ENCODE measurements at places on chromosomes 12 and 14.
A peak's percentile ranks its signal among the peaks of the same experiment; 100 is the strongest.

GRCh38 chr14:61472011-61472672 lies 150.8 kb downstream of the PRKCH start:
- no peak for DNase-seq

- DNase-seq, result no peak
Measured at GRCh38 chr14:45649051-45649450, 396.0 kb upstream of the MIS18BP1 start.

DNA sequence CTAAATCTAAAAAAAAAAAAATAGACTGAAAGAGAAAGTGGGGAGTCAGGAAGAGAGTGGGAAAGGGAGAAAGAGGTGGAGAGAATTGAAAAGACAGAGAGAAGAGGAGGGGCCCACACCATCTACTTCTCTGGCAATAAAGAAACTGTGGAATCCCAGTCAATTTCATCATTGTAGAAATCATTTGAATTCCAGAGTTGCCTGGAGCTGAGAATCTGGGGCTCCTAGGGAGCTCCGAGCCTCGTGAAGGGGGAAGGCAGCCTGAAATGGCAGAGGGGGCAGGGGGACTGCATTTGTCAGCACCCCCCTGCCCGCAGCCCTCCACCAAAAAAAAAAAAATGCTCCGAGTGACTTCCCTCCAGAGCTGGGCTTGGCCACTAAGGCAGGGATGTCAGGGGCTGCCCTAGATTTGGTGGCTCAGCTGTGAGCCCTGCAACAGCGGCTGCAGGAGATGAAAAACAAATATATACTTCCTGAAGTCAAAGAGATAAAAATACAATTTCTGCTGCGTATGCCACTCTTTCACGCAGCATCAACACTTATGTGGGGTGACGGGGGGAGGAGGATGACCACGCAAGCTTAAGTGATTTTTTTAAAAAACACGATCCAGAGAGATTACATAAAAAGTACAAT lies 80.5 kb downstream of the BCL11B start:
- DNase-seq, result no peak

- DNase-seq, result peak; percentile 42
Measured at GRCh38 chr14:102516531-102517391, 7.2 kb upstream of the ANKRD9 start.

DNA sequence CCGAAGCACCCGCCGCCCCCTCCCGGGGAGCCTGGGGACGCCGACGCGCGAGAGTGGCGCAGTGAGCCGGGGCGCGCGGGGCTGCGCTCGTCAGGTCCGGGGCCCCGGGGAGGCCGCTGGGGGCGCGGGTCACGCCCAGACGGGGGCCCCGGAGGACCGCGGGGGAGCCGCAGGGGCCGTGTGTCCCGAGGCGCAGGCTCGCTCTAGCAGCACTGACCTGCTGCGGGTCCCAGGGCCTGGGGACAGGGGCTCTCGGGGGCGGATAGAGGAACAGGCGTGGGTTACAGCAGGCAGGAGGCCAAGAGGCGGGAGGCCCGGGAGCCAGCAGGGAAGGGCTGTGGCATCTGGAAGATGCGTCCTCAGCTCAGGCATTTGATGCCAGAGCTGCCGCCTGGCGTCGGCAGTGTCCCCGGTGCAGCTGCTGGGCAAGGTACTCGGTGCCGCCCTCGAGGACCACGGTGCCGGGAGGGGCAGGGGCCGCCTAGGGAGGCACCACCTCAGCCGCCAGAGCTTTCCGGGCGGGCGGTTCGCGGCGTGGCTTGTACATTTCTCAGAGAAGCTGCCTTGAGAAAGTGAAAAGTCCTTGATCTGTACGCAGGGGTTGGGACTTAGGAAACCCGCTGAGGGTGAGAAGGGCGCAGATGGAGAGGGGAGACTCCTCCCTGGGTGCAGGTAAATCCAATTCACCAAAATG lies 1.2 kb downstream of the WNT5B start:
- no peak for DNase-seq

DNA sequence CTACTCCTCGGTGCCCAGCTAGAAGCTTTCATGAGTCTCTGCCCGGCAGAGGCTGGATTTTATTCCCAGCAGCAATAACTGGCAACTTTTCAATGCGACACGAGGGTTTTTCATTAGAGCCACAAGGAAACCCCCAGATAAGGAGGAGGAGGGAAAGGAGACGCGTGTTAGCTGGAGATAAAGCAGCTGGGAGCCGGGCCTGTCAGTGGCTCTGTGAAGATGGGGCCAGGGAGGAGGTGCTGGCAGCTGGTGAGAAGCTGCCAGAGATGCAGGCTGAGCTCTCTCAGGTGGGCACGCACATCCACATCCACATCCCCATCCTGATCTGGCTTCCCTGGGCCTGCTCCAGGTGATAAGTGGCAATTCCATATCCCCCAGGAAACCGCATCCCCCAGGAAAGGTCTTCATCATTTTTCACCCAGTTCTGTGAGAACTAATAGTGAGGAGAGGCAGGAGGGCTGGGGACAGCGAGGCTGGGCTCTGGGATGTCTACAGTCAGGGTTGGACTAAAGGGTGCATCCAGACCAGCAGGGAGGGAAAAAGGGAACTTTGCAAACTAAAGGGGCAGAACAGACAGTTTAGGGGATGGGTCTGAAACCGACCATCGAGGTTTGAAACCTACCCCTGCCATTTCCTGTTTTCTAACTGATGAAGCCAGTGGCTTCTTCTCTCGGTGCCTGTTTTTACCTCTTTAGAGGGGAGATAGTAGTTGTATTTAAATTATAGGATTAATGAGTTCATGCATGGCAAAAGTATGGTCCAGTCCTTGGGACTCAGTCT lies 413.2 kb downstream of the DPF3 start:
- no peak for DNase-seq

DNA sequence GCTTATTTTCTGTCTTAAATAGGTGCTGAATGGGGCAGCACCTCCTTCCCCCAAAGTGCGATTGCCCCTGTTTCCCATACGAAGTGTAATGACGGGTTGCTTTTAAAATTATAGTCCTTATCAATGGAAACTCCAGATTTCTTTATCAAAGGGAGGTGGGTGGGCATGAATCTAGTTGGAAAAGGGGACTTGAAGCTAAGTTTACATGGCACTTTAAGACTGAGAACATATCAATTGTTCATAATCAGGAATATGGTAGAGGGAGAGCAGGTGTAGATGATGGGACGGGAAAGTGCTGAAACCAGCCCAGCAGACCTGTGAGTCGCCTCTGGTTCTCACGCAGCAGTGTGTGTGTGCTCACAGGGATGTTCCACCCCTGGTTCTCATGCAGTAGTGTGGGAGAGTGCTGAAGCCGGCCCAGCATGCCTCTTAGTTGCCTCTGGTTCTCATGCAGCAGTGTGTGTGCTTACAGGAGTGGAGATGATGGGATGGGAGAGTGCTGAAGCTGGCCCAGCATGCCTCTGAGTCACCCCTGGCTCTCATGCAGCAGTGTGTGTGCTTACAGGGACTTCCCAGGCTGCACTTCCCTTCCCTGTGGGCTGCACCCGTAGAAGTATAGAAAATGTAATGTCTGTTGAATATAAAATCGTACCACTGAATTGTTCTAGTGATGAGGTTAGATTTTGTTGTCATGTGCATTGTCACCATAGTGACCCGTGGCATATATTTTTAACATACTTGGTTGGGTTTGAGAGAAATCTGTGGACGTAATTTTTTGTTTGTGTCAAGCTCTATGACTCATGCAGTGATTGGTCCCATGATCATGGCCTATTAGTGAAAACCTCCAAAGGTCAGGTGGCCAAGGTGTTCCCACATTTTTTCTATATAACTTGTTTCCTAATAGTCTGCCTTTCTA lies 51.6 kb downstream of the GPATCH2L start:
- DNase-seq, result no peak

- no peak for DNase-seq
Measured at GRCh38 chr12:6697584-6698351, 2.8 kb downstream of the PIANP start.

- no peak for DNase-seq
Measured at GRCh38 chr14:80078501-80078900, 132.8 kb downstream of the DIO2 start.

DNA sequence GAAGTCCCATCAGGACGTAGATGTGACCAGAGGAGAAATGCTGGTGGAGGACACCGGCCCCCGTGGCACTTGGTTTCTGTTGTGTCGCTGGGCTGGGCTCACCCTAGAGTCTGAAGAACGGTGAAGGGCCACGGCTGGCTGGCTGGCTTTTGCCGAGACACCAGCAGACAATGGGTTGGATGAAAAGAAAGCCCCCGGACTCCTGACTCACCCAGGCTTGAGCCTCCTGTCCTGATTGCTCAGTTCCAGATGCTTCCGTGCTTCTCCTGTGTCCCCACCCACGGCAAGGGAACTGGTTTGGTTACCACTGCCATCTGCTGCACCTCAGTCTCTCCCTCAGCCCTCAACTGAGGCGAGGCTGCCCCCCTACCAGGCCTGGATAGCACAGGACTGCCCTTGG lies 10.4 kb upstream of the ENDOU start:
- no peak for DNase-seq

GRCh38 chr12:86139671-86140070 lies 116.5 kb downstream of the MGAT4C start:
- no peak for DNase-seq

DNA sequence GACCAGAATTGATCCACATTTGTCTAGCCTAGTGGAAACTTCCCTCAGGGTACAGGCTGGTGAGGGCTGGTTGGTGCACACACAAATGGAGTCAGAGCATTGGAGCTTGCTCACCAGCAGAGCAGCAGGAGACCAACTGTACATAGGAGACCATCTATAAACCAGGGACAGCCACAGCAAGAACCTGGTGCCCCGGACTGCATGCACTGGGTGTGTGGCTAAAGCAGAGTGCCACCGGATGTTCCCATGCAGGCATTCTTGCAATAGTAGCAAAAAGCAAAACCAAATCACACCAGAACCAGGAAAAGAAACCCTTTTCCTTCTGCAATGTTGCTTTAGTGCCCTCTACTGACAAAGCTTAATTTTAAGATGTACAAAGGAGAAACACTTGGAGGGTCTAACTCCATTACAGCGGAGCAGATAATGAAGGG lies 136.4 kb downstream of the MDGA2 start:
- no peak for DNase-seq

GRCh38 chr12:99847936-99848335 lies 136.8 kb downstream of the ANKS1B start:
- DNase-seq, result no peak

DNA sequence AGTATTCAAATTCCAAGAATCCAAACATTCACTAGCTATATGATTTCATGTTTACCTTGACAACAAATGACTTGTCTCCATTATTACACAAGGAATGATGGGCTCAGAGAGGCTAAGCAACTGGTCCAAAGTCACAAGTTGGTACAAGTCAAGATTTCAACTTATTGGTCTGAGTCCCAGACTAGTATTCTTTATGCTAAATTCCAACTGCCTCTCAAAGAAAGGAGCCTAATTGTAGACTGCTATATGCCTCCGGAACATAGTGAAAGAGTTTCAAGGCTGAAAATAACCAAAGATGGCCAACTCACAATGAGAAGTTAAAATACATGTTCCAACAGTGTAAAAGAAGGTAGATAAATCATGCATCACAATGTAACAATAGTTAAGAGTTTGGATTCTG lies 7.5 kb downstream of the BTG1 start:
- no peak for DNase-seq

DNA sequence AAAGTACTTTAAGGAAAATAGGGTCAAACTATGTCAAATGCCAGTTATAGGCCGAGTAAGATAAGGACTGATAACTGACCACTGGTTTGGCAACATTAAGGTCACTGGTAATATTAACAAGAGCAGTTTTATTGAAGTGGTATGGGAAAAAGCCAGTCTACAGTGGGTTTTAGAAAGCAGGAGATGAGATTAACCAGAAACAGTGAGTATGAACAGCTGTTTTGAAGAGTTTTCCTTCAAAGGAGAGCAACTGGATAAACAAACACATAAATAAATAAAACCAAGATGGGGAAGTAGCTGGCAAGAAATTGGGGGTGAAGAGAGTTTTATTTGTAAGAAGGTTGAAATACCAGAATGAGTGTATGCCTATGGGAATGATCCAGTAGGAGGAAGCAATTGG lies 30.3 kb downstream of the KITLG start:
- DNase-seq, result no peak

- DNase-seq, result no peak
Measured at GRCh38 chr12:102871014-102871413, 46.0 kb downstream of the PAH start.

- no peak for DNase-seq
Measured at GRCh38 chr12:89695830-89696229, 12.8 kb downstream of the ATP2B1 start.

- DNase-seq, result no peak
Measured at GRCh38 chr12:122852336-122853275, 17.3 kb downstream of the HIP1R start.

GRCh38 chr12:121334513-121335343 lies 17.5 kb downstream of the ANAPC5 start:
- DNase-seq, result no peak

Data from stimulated activated CD8-positive, alpha-beta memory T cell treated with anti-CD3 and anti-CD28 coated beads, Interleukin-2, amount 100 ng/mL, for 1 hour (primary cell).